ENCODE measurements at places on chromosomes 16 and 17.

DNA sequence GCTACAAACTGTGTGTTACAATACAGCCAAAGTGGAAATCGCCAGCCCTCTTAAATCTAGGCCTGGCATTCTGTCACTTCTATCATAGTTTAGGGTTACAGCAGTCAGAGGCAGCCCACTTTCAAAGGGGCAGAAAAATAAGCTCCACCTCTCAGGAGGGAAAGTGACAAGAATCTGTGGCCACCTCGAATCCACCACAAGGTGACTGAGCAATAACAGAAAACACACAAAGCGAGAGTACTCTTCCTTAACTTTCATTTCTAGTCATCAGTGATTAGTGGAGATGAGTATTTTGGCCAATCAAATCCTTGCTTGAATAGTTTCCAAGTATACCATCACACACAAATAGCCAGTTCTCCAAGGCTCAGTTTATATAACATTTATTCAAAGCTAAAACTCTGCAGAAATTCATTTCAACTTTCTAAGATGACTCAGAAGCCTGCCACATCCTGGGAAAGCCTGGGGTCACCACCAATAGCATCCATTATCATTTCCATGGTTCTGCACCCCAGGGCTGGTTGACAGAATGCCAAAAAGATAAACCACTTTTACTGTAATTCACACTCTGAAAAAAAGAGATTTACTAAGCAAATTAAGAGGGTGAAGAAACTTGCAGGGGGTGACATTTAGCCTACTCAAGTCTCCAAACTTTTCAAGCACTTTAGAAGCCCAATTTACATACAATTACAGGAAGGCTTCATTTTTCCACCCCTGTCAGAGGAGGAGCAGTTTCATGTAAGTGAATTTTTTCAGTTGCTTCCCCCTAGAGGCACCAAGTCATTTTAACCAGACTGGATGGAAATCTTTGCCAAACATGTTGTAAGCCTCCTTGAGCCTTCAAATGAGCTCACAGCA lies 66.8 kb downstream of the SALL1 start:
- DNase-seq: no peak

- DNase-seq: no peak
Measured at GRCh38 chr16:23877107-23878070, 41.6 kb downstream of the PRKCB start.

DNA sequence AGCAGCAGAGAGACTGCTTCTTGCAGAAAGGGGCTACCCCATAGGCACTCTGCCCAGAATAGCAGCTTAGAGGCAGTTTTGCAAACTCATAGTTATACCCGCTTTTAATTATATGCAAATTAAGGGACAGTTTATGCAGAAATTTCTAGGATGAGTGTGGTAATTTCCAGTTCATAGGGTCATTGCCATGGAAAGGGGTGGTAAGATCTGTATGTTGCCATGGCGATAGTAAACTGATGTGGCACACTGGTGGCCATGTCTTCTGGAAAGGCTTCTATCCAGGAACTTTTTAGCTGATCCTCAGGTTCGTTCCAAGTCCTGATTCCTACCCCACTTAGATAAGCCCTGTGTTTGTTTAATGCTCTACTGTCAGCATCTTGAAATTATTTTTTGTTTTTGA lies 6.2 kb downstream of the STXBP4 start:
- no peak for DNase-seq

DNA sequence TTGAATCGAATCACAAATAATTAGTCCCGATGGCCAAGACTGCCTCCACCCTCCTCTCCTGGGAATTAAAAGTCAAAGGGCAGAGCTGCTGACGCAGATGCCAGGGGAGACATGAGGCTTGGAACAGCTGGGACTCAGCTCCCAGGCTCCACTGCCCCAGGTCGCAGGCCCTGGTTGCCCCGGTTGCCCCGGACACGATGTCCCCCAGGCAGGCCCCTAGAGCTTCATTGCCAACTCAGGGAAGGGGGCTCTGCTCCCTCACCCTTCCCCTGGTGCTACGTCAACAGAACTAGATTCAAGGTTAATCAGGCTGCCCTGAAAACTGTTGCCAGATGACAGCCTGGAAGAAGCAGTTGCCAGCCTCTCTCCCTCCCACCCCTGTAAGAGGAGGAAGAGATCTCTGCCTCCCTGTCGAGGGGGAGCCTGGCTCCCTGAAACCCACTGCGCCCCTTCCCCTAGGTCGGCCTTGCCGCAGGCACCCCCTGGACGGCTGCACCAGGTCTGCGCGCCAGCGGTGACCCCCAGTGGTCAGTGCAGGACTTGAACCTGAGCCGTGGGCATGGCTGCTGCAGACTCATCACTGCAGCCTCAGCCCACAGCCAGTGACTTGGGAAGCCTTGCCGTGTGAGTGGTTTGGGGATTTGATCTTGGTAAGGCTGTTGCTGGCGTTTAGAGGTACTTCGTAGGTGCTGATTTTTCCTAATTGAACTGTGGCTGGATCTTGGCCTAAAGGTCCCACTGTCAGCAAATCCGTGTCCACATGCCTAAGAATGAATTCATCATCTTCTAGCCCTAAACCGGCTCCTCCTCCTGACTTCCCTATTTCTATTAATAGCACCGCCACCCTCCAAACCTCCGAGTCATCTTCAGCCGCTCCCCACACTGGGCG lies 84.1 kb upstream of the TOB1 start:
- peak; percentile 93 for DNase-seq

DNA sequence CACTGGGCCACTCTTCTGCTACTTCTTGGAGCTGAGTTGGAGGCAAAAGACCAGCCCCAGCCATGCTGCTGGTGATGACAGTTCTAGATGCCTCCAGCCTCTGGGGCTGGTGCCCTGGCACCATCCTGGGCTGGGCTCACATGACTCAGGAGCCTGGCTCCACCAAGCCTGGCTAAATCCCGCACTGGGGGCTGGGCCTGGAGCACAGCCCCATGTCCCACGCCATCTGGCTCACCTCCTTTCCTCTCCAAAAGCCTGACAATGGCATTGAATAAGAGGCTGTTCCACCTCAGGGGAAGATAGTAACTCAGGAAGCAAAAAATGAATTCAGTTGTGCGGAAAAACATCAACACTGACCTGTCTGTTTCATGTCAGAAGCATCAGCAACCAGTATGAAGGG lies 45.1 kb upstream of the MTSS2 start:
- DNase-seq: no peak

DNA sequence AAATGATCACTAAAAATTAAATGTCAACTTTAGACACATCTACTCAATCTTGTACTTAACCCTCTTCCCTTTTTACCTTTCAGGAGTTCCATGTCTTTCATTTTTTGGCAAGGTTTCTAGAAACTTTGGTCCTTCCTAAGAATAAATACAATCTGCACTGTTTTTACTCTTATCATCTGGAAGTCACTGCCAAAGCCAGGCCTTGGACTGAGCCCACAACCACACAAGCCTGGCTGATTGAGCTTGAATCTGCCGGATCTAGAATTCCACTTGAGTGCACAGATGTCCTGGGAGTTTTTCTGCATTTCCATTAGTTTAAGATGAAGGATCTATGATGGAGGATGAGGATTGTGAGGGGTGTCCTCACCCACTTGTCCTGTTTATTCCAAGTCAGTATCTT lies 126.1 kb downstream of the VPS53 start:
- no peak for DNase-seq

GRCh38 chr16:50004239-50004638 lies 20.8 kb upstream of the CNEP1R1 start:
- DNase-seq: no peak

DNA sequence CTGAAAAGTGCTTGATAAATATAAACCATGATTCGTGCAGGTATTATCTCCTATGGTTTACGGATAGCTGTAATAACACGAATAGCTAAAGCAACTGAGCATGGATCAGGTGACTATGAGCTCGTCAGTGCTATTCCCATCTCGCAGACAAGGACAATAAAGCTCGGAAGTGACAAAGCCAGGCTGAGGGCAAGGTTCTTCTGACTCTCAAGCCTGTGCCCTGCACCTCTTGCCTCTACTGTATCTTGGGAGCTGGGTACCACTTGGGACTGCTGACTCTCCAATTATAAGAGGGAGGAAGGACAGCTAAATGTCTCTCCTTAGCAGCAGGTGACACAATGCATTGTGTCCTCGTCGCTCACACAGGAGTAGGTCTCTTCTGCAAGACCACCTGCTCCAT lies 49.6 kb upstream of the IRF8 start:
- no peak for DNase-seq

DNA sequence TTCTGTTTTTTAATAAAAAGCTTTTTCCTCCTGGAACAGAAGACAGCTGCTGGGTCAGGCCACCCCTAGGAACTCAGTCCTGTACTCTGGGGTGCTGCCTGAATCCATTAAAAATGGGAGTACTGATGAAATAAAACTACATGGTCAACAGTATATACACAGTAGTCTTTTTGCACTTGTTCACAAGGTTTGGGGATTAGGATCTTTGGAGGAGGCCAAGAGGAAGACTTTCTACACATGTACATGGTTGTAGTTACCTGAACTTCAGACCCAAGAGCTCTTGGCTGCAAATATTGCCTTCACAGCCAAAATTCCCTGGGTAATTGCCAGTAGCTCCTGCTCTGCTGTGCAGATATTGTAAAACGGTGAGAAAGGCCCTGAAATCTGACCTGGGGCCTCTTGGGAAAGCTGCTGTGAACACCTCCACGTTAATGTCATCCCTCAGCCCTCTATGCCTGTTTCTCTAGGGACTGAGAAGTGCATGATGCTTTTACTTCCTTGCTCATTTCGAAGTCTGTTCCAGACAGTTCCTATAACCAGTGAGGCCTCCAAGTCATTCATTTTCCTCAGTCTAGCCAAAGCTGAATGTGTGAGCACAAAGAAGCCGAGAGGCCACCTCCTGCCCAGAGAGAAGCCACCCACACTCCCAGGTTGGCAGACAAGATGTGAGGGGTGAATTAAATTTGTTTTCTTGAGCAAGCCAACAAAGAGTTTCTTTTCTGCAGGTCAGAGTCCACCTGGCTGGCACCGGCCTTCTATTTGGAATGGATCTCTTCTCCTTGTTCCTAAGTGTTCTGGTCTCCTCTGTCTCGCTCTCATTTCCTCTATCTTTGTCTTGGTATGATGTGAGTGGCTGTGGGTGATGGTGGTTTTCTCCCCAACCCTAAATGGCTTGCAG lies 15.9 kb downstream of the ANKRD40 start:
- no peak for DNase-seq

DNA sequence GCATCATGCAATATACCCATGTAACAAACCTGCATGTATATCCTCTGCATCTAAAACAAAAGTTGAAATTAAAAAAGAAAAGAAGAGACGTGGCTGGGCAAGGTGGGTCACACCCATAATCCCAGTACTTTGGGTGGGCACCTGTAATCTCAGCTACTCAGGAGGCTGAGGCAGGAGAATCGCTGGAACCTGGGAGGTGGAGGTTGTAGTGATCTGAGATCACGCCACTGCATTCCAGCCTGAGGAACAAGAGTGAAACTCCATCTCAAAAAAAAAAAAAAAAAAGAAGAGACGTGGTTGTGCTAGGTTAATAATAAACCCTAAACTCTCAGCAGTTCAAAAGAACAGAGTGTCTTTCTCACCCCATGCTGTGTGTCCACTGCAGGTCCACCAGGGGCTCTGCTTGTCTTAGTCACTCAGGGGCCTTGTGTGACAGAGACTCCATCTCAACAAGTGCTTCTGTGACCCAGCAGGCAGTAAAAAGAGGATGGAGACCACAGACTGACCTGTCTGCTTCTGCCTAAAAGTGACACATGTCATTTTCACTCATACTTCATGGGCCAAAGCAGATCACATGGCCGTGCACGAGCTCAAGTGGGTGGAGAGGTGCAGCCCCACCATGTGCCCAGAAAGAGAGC lies 22.3 kb upstream of the N4BP1 start:
- DNase-seq: no peak

- DNase-seq: no peak
Measured at GRCh38 chr16:86924537-86924936, 346.2 kb downstream of the FOXL1 start.

Data from bone marrow (tissue), 2 donors.